Fibroblast of the conjunctiva (primary cell): ENCODE measurements at places on chromosomes 6 and 20.

DNA sequence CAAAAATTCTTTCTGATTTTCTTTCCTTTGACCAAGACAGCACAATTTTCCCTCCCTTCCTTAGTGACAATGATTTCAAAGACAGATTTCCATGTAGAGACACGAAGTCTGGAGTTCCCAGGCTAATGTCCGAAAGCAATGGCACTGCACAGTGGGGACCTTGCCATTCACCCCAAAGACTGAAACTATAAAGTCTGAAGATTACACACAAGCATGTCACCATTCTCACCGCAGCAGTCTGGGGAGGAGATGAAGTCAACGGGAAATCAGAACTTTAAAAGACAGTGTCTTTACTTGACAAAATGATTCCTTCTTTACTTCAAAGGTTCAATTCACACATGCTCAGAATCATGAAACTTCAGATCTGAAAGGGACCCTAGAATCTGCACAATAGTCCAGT, 8.3 kb downstream of the B4GALT5 start:
- no peak for DNase-seq

DNA sequence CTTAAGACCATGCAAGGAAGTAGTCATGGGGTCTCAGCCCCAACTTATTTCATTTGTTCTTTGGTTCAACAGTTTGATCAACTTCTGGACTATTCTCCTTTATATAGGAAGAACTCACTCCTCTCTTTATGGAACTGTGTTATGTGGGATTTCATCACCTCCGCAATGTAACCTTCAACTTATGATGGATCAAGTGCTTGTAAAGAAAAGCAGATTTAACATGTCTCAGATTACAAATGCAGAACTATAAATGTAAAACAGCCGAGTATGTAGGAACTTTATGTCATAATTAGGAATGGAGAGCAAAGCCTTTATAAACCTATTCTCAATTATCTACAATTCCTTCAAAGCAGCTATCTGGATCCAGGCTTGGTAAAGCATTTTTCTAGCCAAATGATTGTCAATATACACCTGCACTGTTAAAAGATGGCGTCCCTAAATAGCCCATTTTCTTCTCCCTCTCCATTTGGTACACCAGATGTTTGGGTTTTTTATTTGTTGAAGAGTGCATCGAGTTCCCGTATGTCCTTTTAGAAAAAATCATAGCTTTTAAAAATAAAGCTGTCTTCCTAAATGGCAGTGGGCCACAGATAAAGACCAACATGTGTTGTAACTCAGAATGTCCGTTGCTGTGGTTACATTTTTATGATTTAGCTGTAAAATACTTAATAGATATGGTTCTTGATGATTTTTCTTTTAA, 985.1 kb upstream of the SLC35B3 start:
- no peak for DNase-seq

DNA sequence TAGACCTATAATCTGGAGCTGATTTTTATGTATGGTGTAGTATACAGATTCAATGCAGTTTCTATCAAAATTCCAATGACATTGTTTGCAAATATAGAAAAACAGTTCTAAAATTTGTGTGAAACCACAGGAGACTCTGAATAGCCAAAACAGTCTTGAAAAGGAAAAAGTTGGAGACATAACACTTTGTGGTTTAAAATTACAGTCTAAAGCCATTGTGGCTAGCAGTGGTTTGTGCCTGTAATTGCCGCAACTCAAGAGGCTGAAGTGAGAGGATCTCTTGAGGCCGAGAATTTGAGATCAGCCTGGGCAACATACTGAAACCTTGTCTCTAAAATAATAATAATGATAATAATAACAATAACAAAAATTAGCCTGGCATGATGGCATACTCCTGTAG, 213.7 kb downstream of the CDKAL1 start:
- DNase-seq: no peak

- DNase-seq: peak; percentile 53
Observed at GRCh38 chr6:135358251-135358821, 139.2 kb downstream of the AHI1 start.

DNA sequence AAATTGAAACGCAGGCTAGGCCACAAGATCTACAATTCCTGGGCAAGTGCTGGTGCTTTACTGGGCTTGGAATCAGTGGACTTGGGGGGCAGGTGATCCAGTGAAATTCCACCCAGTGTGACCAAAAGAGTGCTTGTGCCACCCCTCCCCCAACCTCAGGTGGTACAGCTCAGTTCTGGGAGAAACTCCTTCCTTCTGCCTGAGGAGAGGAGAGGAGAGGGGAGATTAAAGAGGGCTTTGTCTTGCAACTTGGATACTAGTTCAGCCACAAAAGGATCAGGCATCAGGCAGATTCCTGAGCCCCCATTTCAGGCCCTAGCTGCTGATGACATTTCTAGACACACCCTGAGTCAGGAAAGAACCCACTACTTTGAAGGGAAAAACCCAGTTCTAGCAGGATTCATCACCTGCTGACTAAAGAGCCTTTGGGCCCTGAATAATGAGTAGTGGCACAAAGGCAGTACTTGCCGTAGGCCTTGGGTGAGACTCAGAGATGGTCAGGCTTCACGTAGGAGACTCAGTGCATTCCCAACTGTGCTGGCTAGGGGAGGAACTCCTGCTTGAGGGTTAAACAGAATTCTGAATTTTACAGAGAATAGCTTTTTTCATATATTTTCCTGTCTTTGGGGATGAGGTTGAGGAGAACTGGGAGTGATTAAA, 446.7 kb downstream of the BMP2 start:
- DNase-seq: no peak

GRCh38 chr20:52035498-52035897, 156.1 kb downstream of the ZFP64 start:
- no peak for DNase-seq

GRCh38 chr6:89506716-89507617, 74.0 kb downstream of the ANKRD6 start:
- DNase-seq: no peak

- no peak for DNase-seq
Observed at GRCh38 chr6:124772733-124773319, 189.4 kb upstream of the RNF217 start.

DNA sequence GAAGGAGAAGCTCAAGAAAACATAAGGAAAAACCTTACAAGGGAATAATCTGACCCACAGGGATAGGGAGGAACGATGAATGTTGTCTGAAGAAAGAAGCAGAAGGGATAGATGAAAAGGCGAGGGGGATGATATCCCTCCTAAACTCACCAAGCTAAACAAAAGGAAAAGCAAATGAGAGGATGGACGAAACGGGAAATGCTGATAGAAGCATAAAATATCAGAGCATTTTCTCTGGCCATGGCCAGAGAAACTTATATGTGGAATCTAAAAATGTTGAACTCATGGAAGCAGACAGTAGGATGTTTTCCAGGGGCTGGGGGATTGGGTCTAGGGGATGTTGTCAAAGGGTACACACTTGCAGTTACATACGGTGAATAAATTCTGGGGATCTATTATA, 148.4 kb upstream of the FOXQ1 start:
- DNase-seq: no peak

DNA sequence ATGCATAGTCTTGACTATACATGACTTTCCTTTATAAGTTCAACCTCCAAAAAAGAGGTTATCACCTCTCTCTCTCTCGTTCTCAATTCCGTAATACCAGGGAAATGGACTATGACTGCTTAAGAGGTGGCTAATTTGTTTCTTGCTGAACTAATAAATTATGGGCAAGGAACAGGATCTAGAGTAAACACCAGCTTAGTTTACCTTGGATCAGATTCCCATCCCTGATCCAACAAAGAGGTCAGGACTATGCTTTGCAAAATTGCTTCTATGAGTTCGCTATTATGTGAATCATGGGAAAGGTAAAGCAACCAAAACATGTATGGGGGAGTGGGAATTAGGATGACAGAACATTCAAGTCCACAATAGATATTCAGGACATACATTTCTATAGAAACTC, 630.7 kb downstream of the HACE1 start:
- no peak for DNase-seq

DNA sequence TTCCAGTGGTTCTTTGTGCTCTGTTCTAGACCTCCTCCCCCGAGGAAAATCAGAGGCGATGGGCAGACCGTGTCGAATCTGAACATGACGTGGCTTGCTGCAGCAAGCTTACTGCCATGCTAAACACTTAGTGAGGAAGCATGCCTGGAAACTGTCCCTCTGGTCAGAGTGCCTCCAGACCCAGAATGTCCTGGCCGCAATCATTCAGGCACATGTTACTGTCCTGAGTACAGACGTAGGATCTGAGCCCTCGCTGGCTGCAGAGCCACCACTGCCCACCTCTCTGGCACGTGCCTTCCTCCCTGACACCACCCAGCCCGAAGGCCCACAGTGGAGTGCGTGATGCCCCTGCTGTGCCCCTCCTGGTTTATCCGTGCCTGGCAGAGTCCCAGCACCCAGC, 163.6 kb downstream of the SYNDIG1 start:
- no peak for DNase-seq

- DNase-seq: peak; percentile 72
Observed at GRCh38 chr20:1718604-1719384, 61.2 kb upstream of the SIRPG start.

DNA sequence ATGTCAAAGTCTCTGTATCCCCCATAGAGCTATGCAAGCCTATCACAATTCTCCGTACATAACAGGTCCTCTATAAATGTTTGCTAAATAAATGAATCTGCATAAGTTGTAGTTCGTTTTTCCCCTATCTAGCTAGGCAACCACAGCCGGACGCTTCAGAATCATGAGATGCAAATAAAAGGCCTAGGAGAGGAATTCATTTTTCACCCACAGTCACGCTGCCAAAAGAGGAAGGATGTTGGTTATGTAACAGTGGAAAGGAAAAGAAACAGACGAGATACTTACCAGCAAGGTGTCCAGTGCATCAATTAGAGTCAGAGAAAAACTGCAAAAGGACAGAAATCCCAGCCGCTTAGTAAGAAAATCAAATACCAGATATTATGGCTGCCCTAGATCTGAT, 2.4 kb downstream of the EDEM2 start:
- DNase-seq: no peak

- no peak for DNase-seq
Observed at GRCh38 chr20:60365882-60366281, 407.7 kb downstream of the CDH26 start.
